T-cell (primary cell): ENCODE measurements at places on chromosomes 3 and 15. TPM values are rescaled to one million over a fixed set of nuclear protein-coding genes. Genes with fewer than 3 reads are reported as not detected.

Gene ANKRD63
- total RNA-seq: 0.38 TPM

Gene UBE2Q2
- 29.9 TPM for total RNA-seq

- no peaks in the 10 kb centered on the region for H3K36me3 ChIP-seq
- H3K27me3 ChIP-seq: peaks cover 7% of the 10 kb centered on the region
- H3K27ac ChIP-seq: no peak overlapping the region
- no peaks in the 10 kb centered on the region for H3K4me1 ChIP-seq
- no peak overlapping the region for H3K4me3 ChIP-seq
Observed at GRCh38 chr3:150887031-150887430, 18.2 kb downstream of the MINDY4B start.

- DNase-seq: no peak
- H3K36me3 ChIP-seq: no peaks in the 10 kb centered on the region
- H3K4me1 ChIP-seq: no peaks in the 10 kb centered on the region
- H3K27ac ChIP-seq: no peak overlapping the region
- H3K4me3 ChIP-seq: no peak overlapping the region
Observed at GRCh38 chr3:134464064-134464688, 21.6 kb downstream of the ANAPC13 start.

- no peak overlapping the region for H3K27ac ChIP-seq
- H3K4me1 ChIP-seq: no peaks in the 10 kb centered on the region
- H3K27me3 ChIP-seq: peaks cover 2% of the 10 kb centered on the region
- H3K4me3 ChIP-seq: no peak overlapping the region
- no peak for DNase-seq
Observed at GRCh38 chr15:70778258-70779076, 15.1 kb upstream of the UACA start.

- H3K36me3 ChIP-seq: no peaks in the 10 kb centered on the region
- DNase-seq: no peak
- no peak overlapping the region for H3K4me3 ChIP-seq
- no peaks in the 10 kb centered on the region for H3K27me3 ChIP-seq
- no peak overlapping the region for H3K27ac ChIP-seq
- no peaks in the 10 kb centered on the region for H3K4me1 ChIP-seq
Observed at GRCh38 chr3:74314696-74315095, 299.8 kb downstream of the CNTN3 start.

GRCh38 chr3:128993461-128994172 lies at the start of gene CFAP92:
Gene CFAP92, minus strand, starts transcription at chr3:128994076. Its CDS starts 772 bp downstream, at chr3:128993304.
- no peaks in the 10 kb centered on the region for H3K36me3 ChIP-seq
- peak; percentile 84 for DNase-seq
- H3K27ac ChIP-seq: no peak within 1 kb of the TSS
- H3K4me1 ChIP-seq: peaks cover 28% of the 10 kb centered on the region
- peaks cover 13% of the 10 kb centered on the region for H3K27me3 ChIP-seq

GRCh38 chr3:112303764-112304325 lies 9.8 kb upstream of the SLC9C1 start:
- DNase-seq: no peak
- H3K27ac ChIP-seq: peak overlapping the region; percentile 27
- peaks cover 16% of the 10 kb centered on the region for H3K4me1 ChIP-seq
- H3K4me3 ChIP-seq: peak overlapping the region; percentile 67
- no peaks in the 10 kb centered on the region for H3K27me3 ChIP-seq
- no peaks in the 10 kb centered on the region for H3K36me3 ChIP-seq

GRCh38 chr15:75156326-75157215 lies 45.1 kb upstream of the C15orf39 start:
- no peaks in the 10 kb centered on the region for H3K27me3 ChIP-seq
- H3K27ac ChIP-seq: no peak overlapping the region
- H3K4me3 ChIP-seq: no peak overlapping the region
- peaks cover 4% of the 10 kb centered on the region for H3K4me1 ChIP-seq
- DNase-seq: no peak
